ENCODE measurements at places on chromosomes 7 and 10.

GRCh38 chr10:12129222-12130111, at the start of gene SEC61A2:
Gene SEC61A2, plus strand, starts transcription at chr10:12129677. Its CDS starts 111 bp downstream, at chr10:12129788.
- peak; percentile 96 for DNase-seq

DNA sequence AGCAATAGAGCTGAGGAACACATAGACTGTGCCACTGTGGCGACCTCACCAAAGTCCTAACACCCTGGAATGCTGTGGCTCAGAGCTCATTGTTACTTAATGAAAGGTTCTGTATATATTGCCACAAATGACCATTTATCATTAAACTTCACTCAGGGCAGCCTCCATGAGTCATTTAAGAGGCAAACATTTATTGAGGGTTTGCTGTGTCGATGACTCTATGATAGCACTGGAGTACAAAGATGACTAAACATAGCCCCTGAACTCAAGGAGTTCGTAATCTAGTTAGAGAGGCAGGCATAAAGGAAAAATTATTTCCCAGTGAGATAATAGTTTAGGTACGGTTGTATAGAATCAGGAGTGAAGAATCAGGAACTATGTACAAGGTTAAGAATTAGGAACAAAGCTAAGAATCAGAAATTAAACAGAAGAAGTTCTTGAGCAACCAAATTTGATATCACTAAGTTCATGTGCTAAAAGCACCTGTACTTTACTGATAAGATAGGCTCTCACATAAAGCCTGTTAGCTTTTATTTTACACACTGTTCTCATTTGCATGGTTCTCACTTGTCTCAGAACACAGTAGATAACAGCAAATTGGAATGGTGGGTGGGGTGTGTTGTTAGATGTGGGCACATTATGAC, 7.9 kb downstream of the ENTPD7 start:
- DNase-seq, result no peak

GRCh38 chr10:49611816-49612512, 1.9 kb downstream of the SLC18A3 start:
- no peak for DNase-seq

- DNase-seq, result no peak
Measured at GRCh38 chr10:101158459-101159058, 27.5 kb downstream of the TLX1 start.

GRCh38 chr10:90969121-90969534, 48.2 kb upstream of the ANKRD1 start:
- no peak for DNase-seq

DNA sequence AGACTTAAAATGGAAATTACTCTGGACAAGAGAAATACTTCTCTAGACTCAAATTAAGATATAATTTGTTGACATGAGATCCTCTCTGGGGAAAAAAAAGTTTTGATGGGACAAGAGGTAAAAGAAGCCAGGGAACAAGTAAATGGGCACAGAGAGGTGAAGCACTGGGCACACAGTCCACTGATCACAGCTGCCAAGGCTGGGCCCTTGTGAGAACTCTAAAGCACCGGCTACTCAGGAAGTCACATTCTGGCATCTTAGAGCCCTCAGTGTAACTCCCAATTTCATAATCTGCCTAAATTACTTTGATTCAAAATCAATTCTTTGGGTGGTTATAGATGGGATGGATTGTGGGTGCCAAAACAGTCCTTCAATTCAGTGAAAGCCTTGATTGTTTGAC, 123.2 kb upstream of the CACNA2D1 start:
- DNase-seq, result no peak

GRCh38 chr7:148304456-148304855, 286.1 kb upstream of the C7orf33 start:
- peak; percentile 28 for DNase-seq

- DNase-seq, result no peak
Measured at GRCh38 chr7:98418271-98418635, 17.4 kb upstream of the BAIAP2L1 start.

GRCh38 chr7:144255471-144255897, 9.1 kb downstream of the OR2A7 start:
- no peak for DNase-seq

- no peak for DNase-seq
Measured at GRCh38 chr10:114911052-114911711, 26.8 kb upstream of the TRUB1 start.

GRCh38 chr10:61899069-61899531, 2.4 kb upstream of the ARID5B start:
- no peak for DNase-seq

Data from CD4-positive, alpha-beta T cell treated with Interleukin-15 for 1 hour (primary cell).